ENCODE measurements at places on chromosomes 3 and 15. TPM values are rescaled to one million over a fixed set of nuclear protein-coding genes. Genes with fewer than 3 reads are reported as not detected.

The SPTSSB gene
- total RNA-seq = not detected

The TTBK2 gene
- total RNA-seq = 16.0 TPM

The PLSCR2 gene
- 1.1 TPM for total RNA-seq

The NIPA2 gene
- 50.4 TPM for total RNA-seq

The SCG5 gene
- total RNA-seq = 2.2 TPM

The RGMA gene
- 0.07 TPM for total RNA-seq

The MED12L gene
- total RNA-seq = 1.4 TPM

The SNURF gene
- 11.9 TPM for total RNA-seq

The SUCNR1 gene
- total RNA-seq = not detected

The MAGI1 gene
- 0.49 TPM for total RNA-seq

The NDN gene
- 3.8 TPM for total RNA-seq

The HHLA2 gene
- 3.4 TPM for total RNA-seq

The SLCO3A1 gene
- 39.5 TPM for total RNA-seq

The UTS2B gene
- not detected for total RNA-seq

The MUC20 gene
- 7.0 TPM for total RNA-seq

The ADAMTS9 gene
- total RNA-seq = not detected

The MCTP2 gene
- 71.2 TPM for total RNA-seq

The CAV3 gene
- not detected for total RNA-seq

The PATL2 gene
- 62.1 TPM for total RNA-seq

The SENP8 gene
- total RNA-seq = 1.0 TPM

The CDHR4 gene
- 0.22 TPM for total RNA-seq

The FBXW12 gene
- not detected for total RNA-seq

The HRG gene
- total RNA-seq = not detected

The KIF7 gene
- 0.44 TPM for total RNA-seq

The GPR27 gene
- 0.51 TPM for total RNA-seq

The LMCD1 gene
- total RNA-seq = 0.59 TPM

The LNP1 gene
- 0.76 TPM for total RNA-seq

Measured in T-helper 1 cell treated with Interleukin-12 subunit alpha and Interleukin-12 subunit beta and Interleukin-4 antibody, amounts not matched to agents 30 ng/mL and 1 ng/mL, for 36 hours (primary cell).